CD4-positive, alpha-beta T cell treated with Interleukin-6 for 4 hours (primary cell): ENCODE measurements at places on chromosomes 6 and 20.

- no peak for DNase-seq
These were observed 5.3 kb upstream of the GUCA1B start for GRCh38 chr6:42200035-42200434.

DNA sequence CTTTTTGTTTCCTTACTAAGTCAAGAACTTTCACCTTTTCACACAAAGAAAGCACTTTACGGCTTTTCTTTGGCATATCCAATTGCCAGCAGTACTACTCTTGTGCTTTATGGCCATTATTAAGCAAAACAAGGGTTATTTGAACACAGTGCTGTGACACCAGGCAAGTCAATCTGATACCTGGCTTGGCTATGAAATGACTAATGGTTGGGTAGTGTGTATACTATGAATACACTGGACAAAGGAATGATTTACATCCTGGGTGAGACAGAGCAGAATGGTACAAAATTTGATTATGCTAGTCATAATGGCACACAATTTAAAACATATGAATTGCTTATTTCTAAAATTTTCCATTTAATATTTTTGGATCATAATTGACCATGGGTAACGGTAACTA, 22.1 kb upstream of the ADGRF1 start:
- DNase-seq = no peak

- DNase-seq = no peak
These were observed 779.3 kb upstream of the CITED2 start for GRCh38 chr6:140153703-140154102.

GRCh38 chr6:168029459-168030217, 32.2 kb downstream of the KIF25 start:
- no peak for DNase-seq

GRCh38 chr20:57435105-57435497, 43.9 kb downstream of the RBM38 start:
- DNase-seq = no peak

GRCh38 chr6:10658910-10659698, 35.3 kb downstream of the C6orf52 start:
- DNase-seq = no peak

- no peak for DNase-seq
These were observed 89.7 kb downstream of the FBXO5 start for GRCh38 chr6:152893187-152893586.

DNA sequence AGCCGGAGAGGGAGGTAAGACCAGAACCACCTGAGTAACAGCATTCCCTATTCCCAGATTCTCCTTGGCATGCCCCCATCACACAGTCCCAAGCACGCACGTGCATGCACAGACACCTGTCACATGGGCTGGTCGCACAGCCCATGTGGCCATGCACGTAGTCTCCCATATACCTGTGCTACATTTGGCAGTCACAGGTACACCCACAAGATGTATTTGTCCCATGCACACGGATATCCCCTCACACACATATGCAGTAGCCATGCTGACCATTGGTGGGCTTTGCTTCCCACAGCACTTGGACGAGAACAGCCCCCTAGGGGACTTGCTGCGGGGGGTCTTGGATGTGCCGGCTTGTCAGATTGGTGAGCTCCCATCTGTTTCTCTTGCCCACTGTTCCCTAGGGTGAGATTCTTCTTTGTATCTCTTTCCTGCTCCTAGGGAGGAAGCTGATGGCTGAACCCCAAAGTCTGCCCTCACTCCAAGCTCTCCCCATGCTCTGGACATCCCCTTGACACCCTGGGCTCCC, 31.9 kb downstream of the PLCG1 start:
- DNase-seq = no peak

DNA sequence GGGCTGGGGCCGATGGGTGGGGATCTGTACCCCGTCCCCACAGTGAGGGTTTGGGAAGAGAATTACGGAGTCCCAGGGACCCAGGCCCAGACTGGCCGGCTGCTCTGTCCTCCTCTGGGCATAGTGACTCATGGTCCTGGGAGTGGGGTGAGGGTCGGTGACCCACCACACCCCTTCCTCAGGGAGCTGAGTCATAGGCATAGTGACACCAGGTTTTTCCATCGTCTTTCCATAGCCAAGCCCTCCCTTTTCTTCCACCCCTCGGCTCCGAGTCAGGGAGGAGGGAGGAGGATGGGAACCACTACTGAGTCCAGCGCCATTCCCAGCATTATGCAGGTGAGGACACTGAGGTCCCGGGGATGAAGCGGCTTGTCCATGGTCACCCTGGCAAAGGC, 8.9 kb downstream of the CYP21A2 start:
- no peak for DNase-seq

DNA sequence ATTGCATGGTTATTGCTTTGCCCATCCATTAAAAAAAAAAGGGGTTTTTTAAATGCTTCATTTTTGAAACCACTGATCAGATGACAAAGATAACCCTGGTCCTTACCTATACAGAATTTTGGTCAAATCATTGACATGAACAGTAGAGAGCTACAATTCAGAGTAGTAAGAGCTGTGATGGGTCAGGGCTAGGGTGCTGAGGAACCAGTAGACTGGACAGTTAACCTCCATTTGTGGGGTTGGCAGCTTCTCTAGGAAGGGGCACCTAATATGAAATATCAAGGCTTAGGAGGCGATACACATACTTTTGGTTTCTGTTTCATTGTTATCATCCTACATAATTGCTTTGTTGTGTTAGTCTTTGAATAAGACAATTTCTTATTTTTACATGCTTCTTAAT, 55.1 kb downstream of the ORC3 start:
- no peak for DNase-seq

GRCh38 chr6:48388044-48388443, 277.0 kb upstream of the PTCHD4 start:
- DNase-seq = no peak

GRCh38 chr6:136963259-136963658, 41.2 kb downstream of the SLC35D3 start:
- no peak for DNase-seq

- no peak for DNase-seq
These were observed 491.4 kb upstream of the POU3F2 start for GRCh38 chr6:98343004-98343403.

- no peak for DNase-seq
These were observed 19.4 kb downstream of the KCNK5 start for GRCh38 chr6:39209911-39210310.

DNA sequence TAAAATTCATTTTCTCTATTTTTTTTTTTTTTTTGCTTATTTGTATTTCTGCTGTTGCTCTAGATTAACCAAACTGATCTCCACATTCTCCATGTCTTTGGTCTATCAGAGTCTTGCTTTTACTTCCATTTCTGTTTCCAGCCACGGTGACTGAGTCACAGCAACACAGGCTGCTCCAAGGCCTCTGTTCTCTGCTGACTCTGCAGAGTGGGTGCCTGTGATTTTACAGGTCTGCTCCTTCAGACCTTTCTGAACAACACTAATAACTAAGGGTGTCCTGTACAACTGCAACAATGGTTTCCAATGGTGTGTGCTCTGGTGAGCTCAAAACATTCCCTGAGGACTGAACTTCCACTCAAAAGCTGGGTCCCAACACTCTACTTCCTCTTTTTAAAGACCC, 102.3 kb upstream of the BMP2 start:
- DNase-seq = no peak

DNA sequence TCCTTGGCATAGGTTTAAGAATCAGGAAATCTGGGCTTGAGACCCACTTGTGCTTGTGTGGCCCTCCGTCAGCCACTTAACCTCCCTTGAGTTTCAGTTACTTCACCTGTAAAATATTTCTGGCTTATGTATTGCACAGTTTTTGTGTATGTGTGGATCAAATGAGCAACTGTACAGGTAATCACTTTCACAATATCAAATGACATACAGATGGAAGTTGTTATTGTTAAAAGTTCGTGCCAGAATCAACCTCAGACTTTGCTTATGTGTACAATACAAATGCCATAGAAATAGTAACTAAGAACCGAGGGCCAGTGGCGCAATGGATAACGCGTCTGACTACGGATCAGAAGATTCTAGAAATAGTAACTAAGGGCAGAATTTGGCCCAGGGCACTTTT, 65.6 kb upstream of the KIF13A start:
- no peak for DNase-seq

GRCh38 chr6:87199787-87200186, 44.4 kb downstream of the ZNF292 start:
- DNase-seq = no peak

DNA sequence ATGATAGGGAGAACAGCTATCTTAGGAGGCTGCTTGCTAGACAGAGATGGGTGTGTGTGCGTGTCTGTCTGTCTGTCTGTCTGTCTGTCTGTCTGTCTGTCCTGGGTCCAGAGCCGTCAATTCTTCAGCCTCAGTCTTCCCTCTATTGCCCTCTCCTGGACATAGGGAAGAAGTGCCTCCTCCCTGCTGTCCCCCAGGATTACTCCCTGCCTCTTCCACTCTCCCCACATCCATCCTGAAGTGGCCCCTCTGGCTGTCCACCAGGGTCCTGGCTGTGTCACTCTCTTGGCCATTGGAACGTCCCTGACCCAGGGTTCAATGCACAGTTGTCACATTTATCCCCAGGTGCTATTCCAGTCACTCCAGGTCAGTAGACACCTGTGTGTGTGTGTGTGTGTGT, 10.2 kb downstream of the TREML2 start:
- DNase-seq = no peak

- no peak for DNase-seq
These were observed 54.1 kb upstream of the NT5E start for GRCh38 chr6:85395746-85396145.

GRCh38 chr6:142187209-142187608, 40.1 kb downstream of the VTA1 start:
- DNase-seq = no peak

GRCh38 chr20:5020760-5021159, 19.4 kb upstream of the SLC23A2 start:
- DNase-seq = no peak
